ENCODE measurements at places on chromosomes 7 and 10.

- no peak for DNase-seq
Measured at GRCh38 chr10:47049056-47049851, 138.0 kb downstream of the PTPN20 start.

GRCh38 chr7:48033922-48034321 is 1.4 kb upstream of the C7orf57 start:
- DNase-seq = no peak

- DNase-seq = no peak
Measured at GRCh38 chr7:99607548-99607947, 9.2 kb upstream of the ZSCAN25 start.

GRCh38 chr7:18821554-18821953 is 295.9 kb downstream of the TWIST1 start:
- DNase-seq = no peak

DNA sequence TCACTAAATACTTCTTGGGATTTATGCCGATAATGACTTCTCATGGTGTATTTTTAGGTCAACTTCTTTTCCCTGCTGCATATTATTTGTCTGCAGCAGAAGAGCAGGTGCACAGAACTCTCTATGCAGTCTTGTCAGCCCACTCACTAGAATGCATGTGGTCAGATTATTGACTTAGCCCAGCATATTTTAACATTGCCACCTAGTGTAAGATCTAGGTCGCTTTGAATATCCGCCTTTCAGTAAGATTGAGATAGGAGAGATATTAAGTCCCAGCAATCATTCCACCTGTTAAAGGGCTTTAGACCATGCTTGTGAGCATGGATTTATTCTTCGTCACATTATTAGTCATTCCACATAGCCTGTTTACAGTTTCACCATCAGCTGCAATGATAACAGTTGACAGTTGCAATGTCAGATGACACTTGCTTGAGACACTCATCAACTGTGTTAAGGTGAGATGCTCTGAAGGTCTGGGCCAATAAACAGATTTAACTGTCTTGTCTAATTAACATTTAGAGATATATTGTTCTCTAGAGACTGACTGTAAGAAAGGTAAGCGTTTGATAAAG is 491.7 kb downstream of the ARL4A start:
- no peak for DNase-seq

GRCh38 chr10:123565691-123566660 is 100.2 kb upstream of the GPR26 start:
- no peak for DNase-seq

DNA sequence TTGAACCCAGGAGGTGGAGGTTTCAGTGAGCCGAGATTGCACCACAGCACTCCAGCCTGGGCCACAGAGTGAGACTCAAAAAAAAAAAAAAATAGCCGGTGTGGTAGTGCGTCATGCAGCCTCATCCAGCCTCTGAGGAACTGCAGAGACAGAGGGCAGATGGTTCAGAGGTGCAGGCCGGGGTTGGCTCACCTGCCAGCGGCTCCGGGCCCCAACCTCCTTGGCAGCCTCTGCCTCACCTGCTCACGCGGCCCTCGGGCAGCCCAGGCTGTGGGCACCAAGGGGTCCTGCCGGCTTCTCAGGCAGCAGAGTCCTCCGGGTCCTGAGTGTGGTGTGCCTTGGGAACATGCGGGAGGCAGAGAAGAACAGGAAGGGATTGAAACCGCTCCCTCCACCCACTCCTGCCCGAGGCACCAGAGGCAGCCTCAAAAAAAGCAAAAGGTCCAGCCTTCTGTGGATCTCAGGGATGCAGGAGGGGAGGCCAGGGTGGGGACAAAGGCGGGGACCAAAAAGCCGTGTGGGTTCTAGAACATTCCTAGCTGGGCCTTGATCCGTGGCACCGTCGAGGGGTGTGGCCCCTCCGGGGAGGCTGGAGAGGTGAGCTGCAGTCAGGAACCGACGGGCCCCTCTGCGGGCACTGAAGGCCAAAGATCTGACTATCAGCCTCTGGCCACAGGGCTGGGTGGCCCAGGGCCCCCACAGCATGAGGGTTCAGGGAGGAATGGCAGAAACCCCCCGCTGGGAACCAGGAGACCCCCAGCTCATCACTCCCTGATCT is 55.4 kb upstream of the DNAJB6 start:
- no peak for DNase-seq

DNA sequence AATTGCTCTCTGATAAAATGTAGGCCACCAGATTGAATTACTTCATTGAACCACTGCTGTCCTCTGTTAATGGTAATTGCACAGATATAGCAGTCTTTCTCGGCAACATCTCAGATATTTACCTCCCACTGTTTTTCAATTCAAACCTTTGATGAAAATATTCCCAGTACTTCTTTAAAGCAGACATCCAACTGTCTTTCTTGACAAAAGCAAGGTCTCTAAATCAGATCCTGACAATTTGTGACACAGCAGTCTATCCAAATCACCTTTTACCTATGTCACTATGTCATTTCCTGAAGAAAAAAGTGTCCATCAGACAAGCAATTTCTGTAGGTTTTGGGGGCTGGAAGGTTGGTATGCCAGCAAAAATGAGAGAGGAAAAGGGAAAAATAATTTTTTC is 555.7 kb downstream of the AUTS2 start:
- no peak for DNase-seq

DNA sequence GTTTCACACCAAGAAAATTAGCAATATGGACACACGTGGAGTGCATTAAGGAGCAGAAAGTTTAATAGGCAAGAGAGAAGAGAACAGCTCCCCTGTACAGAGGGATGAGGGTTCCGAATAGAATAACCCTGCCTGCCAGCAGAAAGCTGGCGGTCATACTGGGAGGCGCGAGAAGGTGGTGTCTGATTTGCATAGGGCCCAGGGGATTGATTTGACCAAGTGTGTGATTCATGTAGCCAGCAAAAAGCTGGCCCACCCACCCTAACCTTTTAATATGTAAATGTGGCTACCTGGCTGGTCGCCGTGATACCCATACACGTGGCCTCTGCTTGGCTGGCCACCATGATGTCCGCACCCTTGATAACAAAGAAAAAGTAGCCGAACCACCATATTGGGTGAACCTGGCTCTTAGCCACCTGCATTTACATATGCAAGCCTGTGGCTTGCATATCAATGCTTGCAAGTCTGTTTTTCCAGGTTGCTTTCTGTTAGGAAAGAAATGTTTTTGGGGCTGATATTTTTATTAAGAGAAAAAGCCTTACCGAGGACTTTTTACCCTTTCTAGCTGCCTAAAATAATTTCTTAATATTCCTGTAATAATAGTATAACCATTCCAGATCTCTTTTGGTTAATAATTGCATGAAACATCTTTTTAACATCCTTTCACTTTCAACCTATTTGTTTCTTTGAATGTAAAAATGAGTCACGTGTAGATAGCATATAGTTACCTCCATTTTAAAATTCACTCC is 20.5 kb upstream of the VWDE start:
- no peak for DNase-seq

- DNase-seq = no peak
Measured at GRCh38 chr10:124949543-124949942, 7.6 kb downstream of the ZRANB1 start.

GRCh38 chr7:3836855-3837254 is 535.8 kb downstream of the SDK1 start:
- no peak for DNase-seq

- DNase-seq = no peak
Measured at GRCh38 chr7:55527307-55527706, 45.0 kb downstream of the VOPP1 start.

GRCh38 chr10:30436191-30436611 is 2.2 kb downstream of the MAP3K8 start:
- no peak for DNase-seq

DNA sequence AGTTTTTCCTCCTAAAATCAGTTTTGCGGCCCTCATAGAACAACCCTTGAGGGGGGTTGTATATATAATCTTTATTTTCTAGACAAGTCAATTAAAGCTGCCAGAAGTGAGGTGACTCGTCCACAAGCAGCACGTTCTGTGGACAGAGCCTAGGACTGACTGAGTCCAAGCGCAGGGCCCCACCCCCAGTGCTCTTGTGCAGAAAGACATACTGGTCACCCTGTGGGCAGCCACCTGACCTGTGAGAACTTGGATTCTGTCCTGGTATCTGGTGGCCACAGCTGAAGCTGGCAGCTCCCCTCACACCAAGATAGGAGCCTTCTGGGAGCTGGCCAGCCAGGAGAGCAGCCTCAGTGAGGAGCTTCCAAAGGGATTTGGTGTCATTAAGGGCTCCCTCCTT is 89.3 kb downstream of the GRK5 start:
- no peak for DNase-seq

DNA sequence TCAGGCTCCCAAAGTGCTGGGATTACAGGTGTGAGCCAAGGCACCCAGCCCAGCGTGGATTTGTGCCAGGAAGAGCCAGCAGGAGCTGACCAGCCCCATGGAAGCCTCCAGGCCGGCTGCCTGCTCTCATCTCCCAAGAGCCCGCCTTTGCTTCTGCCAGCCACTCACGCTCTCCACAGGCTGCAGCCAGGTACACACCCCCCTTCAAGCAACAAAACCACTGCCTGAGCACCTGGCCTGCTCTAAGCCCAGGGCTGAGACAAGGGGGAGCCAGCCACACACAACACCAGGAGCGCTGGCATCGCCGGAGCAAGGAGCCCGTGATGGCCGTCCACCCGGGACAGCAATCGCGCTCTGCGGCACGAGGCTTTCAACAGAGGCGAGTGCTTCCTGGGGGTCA is 34.5 kb downstream of the MAD1L1 start:
- no peak for DNase-seq

- no peak for DNase-seq
Measured at GRCh38 chr7:121048195-121048594, 59.7 kb downstream of the CPED1 start.

DNA sequence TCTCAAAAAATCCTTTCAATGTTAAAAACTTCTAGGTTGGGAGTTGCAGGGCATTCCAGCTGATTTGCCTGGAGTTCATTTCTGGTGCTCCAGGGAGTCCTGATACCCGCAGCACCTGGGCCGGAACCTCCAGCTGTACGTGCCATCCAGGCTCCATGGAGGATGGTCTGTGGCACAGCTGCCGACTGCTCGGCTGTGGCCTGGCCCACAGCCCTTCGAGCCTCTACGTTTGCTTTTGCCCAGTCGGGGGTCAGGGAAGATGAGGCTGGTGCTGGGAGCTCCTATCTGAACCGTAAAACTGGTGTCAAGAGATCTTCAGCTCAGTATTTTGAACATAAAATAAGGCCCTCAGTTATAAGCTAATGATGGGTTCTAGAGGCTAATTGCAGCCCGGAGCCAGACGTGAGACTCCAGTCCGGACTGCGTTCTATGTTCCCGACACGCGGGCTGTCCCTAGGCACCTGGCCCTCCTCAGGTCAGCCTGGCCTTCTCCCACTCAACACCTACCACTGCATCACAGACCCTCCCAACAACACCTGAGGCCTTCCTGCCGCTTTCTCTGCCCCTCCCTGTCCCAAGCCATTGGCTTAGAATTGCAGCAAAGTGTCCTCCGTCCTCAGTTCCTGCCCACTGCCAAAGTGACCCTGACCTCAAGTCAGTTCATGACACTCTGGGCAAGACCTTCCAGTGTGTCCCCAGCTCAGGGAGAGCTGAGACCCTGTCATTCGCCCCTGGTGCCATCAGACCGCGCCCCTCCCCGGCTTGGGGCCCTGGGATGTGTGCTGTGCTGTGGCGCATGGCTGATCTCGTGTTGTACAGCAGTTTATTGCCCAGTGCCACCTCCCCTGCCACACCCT is 64.2 kb upstream of the DNAJB6 start:
- DNase-seq = no peak

DNA sequence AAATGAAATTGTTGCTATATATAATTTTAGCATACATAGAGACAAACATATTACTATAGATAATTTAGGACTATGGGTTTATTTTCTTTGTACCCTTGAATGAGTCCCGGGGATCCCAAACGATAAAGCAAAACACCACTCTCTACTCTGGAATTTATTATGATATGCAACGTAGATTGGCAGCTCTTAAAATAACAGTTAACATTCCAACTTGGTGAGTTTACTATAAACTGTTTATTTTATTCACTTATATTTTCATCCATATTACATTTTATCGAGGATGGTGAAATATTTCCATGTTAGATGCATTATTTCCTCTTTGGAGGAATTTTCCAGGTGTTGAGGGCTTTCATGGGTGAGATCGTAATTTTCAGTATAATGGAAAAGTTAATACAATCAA is 138.7 kb upstream of the DGKB start:
- no peak for DNase-seq

- DNase-seq = no peak
Measured at GRCh38 chr10:110553905-110554304, 13.6 kb upstream of the SMC3 start.

DNA sequence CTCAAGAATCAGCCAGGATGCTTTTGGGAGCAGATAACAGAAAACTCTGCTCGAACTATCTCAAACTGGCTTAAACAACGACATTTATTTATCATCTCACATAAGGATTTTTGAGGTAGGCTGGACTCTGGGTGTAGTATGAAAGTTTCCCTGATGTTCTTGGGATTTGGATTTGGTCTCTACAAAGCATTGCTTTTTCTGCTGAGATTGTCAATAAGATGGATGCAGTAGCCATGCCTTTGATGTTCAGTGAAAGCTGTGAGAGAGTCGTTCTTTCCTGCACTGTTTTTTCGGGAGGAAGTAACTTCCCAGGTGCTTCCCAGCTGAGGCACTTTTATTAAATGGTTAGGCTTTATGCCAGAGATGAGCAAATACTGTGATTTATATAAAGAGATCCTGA is 181.1 kb downstream of the PRKG1 start:
- no peak for DNase-seq

DNA sequence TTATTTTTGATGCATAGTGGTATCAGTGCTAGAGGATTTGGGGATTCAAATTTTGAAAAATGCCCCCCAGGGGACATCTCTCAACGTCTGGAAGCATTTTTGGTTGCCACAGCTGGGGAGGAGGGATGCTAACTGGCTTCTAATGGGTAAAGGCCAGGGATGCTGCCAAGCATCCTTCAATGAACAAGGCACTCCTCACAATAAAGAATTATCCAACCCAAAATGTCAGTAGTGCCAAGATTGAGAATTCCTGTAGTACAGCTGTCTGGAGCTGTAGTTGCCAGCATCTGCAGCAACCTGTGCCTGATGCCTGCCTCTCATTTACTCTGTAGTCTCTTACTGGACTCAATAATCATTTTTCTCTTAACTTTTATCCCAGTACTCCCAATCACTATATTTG is 53.5 kb downstream of the SEPTIN7 start:
- DNase-seq = no peak

- DNase-seq = no peak
Measured at GRCh38 chr7:42242381-42242780, 5.4 kb upstream of the GLI3 start.

- DNase-seq = no peak
Measured at GRCh38 chr10:98509745-98510144, 63.0 kb upstream of the HPS1 start.

DNA sequence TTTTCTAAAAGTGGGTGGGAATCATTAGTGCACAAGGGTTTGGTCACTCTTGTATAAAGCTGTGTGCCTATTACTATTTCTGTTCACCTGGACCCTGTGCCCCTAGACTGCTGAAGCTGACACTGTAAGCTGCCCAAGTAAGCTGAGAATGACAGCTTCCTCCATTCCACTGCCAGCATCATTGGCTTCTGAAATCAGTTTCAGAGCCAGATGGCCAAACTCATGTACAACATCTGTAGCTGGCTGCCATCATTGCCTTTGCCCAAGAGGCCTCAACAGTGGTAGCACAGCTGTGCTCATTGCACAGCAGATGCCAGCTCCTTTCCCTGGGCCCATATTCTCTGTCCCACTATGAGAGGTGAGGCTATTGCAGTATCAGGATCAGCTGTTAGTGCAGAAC is 165.7 kb downstream of the CPEB3 start:
- DNase-seq = no peak

GRCh38 chr10:76036111-76036940 is 604.9 kb downstream of the LRMDA start:
- DNase-seq = peak; percentile 31

Measured in activated T-cell treated with anti-CD3 and anti-CD28 coated beads for 48 hours (primary cell).